ENCODE measurements at places on chromosomes 7 and 10.

GRCh38 chr10:79069325-79070080 is 737 bp downstream of the ZMIZ1 start:
- peak; percentile 80 for DNase-seq

DNA sequence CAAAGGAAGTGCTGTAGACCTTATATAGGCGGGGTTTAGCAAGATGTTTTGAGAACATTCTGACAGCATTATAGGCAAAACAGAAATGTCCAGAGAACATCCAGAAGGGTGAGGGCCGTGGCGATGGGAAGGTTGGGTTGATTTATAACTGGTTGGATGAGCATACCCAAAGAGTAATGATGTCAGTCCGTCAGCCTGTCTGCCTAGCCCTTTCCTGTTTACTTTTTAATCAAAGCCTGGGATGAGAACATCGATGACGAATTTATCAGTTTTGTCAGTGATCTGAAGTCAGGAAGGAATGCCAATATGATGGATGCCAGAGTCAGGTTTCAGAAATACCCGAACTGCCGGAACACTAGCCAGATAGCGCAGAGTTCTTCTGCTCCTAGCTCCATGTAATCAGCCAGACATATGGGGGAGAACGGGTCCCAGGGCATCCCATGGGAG is 33.8 kb upstream of the TRIM8 start:
- no peak for DNase-seq

GRCh38 chr7:90726120-90726519 is 130.0 kb downstream of the CDK14 start:
- no peak for DNase-seq

DNA sequence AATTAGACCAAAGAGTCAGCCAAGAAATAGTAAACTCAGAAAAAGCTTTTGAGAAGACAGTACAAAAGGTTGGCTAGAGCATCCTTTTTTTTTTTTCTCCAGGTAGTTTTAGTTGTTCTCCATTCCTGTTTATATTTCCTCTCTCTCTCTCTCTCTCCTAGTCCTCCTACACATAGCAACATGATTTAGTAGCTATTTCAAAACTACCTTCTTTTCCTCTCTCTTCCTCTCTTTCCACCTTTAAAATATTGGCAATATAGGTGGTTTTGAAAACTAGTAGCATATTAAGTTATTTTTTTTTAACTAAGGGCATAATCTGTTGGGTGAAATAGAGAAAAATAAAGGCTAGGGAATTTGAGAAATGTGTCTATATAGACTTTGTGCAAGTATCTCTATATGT is 5.0 kb downstream of the SKIDA1 start:
- DNase-seq, result no peak

DNA sequence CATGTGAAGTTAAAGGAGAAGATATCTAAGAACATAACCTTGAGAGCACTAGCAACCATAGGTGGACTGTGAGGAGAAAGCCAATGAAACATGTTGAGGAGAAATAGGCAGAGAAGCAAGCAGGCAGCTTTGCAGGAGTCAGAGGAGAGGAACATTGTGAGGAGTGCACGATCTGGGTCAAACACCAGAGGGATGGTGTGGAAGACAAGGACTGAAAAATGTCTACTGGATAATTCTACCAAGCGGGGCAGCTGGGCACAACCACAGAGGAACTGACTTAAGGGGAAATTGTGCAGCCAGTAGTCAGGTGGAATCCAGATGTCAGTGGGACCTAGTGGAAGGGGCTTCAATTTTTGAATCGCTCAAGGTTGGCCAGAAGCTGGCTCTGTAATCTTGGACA is 111.9 kb upstream of the LANCL2 start:
- DNase-seq, result peak; percentile 5

DNA sequence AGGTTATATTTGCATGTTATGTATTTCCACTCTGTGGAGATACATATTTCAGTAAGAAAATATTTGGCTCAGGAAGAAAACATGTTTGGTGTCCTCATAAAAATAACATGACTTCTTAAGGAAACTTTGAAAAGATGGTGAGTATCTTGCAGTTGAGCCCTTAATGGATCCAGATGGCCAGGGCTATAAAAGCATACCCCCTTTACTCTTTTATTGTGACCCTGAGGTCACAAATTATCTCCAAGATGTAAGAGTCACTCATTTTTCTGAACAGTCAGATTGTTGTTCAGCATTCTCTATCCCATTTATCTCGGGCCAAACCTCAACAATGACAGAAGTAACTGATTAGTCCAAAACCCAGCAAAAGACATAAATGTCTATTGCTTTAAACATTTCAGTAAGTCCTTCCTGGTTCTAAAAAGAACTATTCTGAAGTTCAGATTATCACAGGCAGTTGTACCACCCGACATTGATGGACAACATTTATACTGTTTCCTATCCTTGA is 539.4 kb downstream of the PARD3 start:
- no peak for DNase-seq

DNA sequence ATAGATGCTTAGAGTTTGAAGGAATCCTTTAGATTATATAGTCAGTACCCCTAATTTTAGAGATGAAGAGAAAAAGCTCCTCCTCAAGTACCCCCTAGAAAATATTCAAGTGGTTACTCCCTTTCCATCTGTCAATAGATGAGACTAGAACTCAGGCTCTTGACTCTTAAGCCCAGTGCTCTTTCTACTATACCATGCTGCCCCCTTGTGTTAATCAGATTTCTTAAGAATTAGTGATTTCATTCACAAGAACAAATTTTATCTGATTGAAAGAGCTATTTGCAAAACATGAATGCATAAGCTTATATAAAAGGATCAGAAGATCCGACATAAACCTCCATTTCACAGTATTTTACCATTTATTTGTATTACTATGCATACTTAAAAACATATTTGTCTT is 179.3 kb downstream of the TFEC start:
- no peak for DNase-seq

GRCh38 chr10:31070025-31070424 is 38.4 kb upstream of the ZNF438 start:
- DNase-seq, result no peak

DNA sequence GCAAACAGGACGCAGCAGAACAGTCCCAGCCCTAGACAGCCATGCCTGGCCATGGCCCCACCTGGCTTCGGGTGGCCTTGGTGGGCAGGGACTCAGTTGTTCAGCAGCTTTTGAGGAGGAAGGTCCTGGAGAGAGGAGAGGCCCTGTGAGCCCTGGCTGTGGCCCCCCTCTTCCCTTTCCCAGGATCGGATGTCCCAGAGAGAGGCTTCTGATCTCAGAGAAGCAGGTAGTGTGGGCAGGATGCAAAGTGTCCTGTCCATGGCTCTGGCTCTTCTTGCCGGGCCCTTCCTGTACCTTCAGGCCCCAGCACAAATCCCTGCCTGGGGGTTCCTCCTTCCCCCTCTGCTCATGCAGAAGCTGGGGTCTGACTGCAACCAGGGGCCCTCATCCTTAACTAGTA is 1.6 kb downstream of the PRRT4 start:
- peak; percentile 51 for DNase-seq

GRCh38 chr7:154198481-154198880 is 146.3 kb downstream of the DPP6 start:
- no peak for DNase-seq

- no peak for DNase-seq
Measured at GRCh38 chr10:119761106-119761505, 35.3 kb downstream of the INPP5F start.

GRCh38 chr10:105797234-105797890 is 1156.3 kb downstream of the SORCS3 start:
- DNase-seq, result peak; percentile 13

DNA sequence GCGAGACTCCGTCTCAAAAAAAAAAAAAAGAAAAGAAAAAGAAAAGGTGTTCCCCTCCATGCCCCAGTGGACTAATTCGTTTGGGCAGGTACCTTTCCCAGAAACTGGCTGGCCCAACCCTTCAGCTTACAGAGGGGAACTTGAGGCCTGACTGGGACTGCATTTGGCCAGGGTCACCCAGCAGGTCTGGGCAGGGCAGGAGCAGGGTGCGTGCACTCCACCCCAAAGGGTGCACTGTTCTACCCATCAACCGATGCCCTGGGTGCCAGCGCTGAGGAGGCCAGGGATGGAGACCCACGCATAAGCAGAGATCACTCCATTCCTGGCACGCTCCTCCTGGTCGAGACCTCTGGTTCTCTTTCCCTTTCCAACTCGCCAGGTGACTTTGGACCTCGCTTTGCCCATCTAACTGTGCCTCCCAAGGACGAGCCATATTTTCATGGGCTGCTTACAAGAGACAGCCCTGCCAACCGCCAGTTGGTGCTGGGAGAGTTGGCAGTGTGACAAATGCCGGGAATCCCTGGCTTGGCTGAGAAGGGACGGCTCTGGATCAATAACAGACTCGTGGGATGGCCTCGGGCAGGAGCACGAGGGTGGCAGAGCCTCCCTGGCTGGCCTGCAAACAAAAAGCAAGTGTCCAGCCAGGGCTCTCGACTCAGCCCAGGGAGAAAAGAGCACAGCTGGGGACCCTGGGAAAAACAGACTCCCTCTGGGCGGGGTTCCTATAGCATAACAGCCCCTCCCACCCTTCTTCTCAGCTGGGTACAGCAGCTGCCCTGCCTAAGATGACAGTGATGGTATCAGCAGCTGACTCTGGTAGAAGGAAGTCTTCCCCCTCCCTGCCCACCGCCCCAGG is 7.9 kb downstream of the HSPB1 start:
- no peak for DNase-seq

- DNase-seq, result peak; percentile 88
Measured at GRCh38 chr7:64098-64915, 128.1 kb upstream of the FAM20C start.

DNA sequence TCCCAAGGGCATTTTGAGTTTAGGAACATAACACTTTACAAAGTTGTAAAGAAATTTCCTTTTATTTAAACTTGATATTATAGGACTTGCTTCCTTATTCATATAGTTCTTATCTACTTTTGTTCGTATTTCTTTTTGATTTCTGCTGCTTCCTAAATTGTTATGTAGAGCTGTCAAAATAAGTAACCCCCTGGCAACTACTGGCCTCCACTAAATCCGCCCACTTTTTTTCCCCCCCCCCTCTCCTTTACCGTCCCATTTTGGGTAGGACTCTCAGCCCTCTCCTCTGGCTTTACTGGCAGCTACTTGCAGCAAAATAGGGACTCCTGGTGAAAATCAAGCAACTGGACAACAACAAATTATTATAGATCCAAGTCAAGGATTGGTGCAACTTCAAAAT is 1.1 kb downstream of the SP4 start:
- no peak for DNase-seq

DNA sequence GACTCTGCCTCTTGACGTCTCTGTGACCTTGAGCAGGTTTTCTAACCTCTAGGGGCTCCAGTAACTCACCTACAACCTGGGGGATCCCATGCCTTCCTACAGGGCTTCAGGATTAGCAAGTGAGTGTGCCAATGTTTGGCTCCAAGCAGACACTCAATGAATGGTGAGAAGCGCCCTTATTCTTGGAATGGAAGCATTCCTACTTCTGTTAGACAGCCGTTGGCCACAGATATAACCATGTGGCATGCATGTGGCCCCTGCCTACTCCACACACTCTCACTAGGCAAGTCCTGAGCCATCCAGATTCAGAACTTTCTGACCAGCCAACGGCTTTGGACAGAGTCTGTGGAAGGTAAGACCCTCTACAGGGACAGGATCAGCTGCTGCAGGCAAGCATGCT is 108.9 kb upstream of the LYZL2 start:
- no peak for DNase-seq

DNA sequence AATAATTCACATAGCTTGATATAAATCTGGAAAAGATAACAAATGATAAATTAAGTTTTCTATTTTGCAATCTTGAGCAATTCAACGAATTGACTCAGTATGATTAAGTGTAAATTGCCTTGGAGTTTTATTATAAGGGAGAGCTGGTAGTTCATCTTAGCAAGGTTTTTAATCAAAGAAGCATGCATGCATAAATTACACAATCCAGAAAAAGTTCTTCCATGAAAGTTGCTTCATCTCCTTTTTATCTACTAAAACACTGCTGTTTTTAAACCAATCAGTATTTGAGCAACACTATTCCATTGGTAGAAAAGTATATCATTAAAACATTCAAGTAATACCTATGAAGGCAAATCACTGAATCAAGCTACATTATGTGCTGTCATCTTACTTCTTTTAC is 47.6 kb downstream of the POT1 start:
- no peak for DNase-seq

DNA sequence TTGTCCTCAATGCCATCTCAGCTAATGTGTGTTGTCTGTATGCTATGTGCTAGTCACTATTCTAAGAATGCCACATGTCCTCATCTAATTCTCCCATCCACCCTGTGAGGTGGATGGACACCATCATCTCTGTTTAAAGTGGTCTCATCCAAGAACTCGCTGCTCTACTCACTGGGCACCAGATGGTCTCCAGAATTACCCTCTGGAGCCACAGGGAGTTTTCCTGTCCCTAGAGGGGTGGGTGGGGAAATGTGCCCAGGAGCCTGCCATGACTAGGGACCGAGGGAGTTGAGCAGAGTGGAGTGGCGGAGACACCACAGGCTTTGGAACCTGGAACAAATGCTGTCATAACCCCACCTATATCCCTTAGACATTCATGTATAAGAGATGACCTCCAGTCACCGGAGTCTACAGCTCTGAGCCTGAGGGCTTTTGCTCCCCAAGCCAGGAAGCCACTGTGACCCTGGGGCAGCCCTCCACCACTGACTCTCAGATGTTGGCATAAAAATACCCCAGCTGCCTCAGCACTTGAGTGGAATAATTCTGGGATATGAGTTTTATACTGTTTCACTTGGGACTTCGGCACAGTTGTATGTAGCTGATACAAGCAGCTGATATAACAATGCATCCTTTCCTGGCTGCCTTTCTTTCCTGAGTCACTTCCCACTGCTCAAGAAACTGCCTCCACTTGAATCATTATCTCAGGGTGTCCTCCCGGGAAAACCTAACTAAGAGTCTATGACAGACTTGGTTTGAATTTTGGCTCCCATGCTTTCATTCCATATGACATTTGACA is 61.5 kb upstream of the RAPGEF5 start:
- DNase-seq, result no peak

DNA sequence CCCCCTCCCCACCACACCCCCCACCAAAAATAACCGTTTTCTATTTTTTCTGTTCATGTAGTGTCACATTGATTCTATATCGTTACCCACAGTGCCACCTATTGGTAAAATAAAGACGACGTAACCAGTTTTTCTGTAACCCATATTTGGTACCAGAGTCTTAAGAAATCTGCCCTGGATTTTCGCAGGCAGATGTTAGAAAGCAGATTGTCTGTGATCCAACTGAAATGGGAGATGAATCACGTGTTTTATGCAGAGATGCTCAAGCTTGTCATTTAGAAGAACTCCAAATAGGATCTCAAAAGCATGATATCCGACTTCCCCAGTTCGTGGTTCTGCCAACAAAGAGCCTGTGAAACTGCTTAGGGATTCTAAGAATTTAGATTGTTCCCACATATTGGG is 261.1 kb upstream of the CSTF2T start:
- DNase-seq, result peak; percentile 20

DNA sequence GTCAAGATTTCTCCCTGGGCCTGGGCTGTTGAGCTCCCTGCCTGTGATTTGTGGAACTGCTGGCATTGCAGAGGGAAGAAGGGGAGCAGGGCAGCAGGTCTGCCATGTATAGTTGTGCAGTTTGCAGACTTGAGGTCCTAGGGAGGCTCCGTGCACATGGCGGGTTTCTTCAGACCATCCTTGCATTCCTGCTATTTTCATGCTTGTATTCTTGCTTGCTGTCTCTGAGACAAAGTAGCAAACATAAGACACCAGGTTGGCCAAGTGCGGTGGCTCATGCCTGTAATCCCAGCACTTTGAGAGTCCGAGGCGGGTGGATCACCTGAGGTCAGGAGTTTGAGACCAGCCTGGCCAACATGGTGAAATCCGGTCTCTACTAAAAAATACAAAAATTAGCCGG is 61.1 kb downstream of the NPTX2 start:
- no peak for DNase-seq

All from H7 (cell line).